NK-92 treated with Interleukin-12 subunit alpha and Interleukin-12 subunit beta, amount 100 ng/mL, for 24 hours (cell line): ENCODE measurements at places on chromosomes 6 and 20.
A peak's percentile ranks its signal among the peaks of the same experiment; 100 is the strongest.

DNA sequence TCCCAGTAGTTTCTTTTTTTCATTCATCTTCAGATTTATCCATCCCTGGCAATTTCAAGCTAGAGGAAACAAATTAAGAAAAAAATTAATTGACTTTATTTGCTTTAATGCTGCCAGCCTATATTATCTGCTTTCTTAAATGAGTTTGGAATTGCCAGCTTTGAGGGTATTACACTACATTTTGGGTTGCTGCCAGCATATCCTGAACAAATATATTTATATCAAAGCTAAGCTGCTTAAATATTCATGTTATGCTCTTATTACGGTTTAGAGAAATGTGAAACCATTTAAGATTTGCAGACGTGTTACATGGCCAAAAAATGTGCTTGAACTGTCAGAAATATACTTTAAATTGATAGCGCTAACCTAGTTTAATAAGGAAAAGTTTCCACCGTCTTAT, 59.7 kb downstream of the GRIK2 start:
- DNase-seq, result no peak

DNA sequence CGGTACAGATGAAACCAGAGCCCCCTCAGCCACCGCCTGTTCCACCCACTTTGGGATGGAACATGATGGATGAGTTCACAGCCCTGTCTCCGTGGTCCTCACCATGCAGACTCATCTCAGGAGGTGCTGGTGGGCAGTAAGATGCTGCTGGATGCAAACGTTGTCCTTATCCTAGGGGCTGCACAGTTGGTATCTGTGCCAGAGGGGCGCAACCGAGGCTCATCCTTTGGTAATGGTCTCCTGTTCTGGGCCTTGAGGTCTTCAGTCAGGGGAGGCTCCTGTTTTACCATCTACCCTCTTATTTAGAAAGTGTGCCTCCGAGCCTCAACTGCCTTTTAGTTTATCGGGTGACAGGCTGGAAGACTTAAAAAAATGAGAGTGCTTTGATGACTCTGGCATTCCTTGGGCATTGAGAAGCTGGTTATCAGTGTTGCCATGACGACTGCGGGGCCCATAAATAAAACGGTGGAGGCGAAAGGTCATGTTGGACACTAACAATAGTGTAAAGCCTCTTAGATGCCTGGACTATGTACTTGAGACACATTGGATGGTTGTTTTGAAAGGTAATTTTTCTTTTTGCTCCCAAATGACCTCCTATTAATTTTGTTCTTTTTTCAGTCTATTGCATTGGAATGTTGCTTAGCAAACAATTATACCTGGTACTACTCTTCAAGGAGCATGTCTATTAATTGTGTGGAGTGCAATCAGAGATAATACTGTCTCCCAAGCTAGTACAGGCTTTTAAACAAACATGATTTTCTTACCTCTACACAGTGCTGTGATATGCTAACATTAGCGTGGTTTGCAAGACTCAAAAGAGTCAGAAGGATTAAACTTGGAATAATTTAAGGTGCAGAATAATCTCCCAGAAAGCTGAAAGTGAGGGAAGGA, 74.2 kb upstream of the DSP start:
- no peak for DNase-seq

GRCh38 chr6:108359901-108360882, 65.3 kb downstream of the AFG1L start:
- DNase-seq, result no peak

GRCh38 chr6:39923394-39923793, 10.9 kb downstream of the MOCS1 start:
- DNase-seq, result no peak

- peak; percentile 45 for DNase-seq
These were observed 78.1 kb downstream of the LRFN2 start for GRCh38 chr6:40509086-40509485.

DNA sequence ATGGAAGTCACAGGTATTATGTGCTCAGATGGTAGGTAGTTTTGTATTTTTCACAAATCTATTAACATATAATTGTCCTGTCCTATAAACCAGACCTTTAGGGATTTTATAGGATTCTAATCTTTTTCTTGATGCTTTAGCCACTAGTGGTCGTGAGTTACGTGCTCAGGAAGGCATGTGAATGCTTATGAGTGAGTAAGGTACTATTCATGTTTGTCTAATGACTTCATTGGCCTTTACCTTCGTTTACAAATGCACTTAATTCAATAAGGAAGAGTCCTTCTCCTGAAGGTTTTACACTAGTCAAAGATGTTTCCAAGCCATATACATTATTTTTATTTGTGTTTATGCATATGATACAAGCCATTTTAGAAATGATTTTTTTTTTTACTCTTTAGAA, 23.0 kb downstream of the PACRG start:
- DNase-seq, result no peak
